ENCODE measurements at places on chromosomes 1 and 21. TPM values are rescaled to one million over a fixed set of nuclear protein-coding genes. Genes with fewer than 3 reads are reported as not detected.

Gene ZNF593OS
- total RNA-seq, result not detected

GRCh38 chr21:17697473-17697872 lies 84.8 kb upstream of the BTG3 start:
- no peak for DNase-seq

Gene NEXN
- 1.4 TPM for total RNA-seq

GRCh38 chr1:97909266-97909665 lies 11.6 kb downstream of the DPYD start:
- DNase-seq, result no peak

Gene ITGB2
- total RNA-seq, result 287 TPM

Gene FAM131C
- total RNA-seq, result 0.32 TPM

- peak; percentile 39 for DNase-seq
Observed at GRCh38 chr1:41242342-41243078, 404 bp upstream of the SCMH1 start.

DNA sequence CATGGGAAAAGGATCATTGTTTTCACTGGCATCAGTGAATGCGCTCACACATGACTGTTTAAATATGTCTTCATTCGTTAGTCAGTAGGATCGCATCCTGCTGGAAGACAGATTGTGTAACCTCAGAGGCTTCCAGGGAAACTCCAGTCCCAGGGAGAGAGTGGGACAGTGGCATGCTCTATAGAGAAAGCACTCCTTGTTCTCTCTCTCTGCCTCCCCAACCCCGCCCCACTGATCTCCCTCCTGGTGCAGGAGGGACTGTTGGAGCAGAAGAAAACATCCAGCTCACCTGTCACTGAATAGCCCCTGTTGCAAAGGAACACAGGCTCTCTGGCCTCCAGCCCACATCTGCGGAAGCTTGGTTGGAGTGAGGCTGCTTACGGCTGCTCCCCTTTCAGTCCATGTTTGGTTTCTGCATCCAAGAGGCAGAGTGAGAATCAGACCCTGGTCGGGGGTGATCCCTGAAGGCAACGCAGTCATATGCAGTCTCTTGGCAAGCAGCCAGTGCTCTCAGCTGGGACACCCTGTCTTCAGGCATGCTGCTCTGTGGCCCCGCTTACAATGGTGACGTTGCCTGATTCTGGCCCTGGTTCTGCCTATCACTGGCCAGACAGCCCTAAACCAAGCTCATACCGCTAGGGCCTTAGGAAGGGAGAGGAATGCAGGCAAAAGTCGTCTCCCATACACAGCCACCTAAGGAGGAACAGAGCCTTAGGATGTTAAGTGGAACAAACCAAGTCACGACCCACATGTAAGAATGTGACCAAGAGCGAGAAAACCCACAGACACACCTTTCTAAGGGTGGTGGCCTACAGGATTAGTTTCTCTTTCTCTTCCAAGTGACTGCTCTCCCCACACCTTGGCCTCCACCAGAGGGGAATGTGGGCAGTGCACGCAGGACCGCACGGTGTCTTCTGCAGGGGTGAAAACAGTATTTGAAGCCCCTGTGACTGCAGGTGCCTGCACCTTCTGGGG lies 39.7 kb downstream of the BACE2 start:
- no peak for DNase-seq

- DNase-seq, result no peak
Observed at GRCh38 chr1:10549904-10550664, 75.3 kb downstream of the PEX14 start.

- no peak for DNase-seq
Observed at GRCh38 chr1:78358165-78358564, 132.6 kb upstream of the PTGFR start.

DNA sequence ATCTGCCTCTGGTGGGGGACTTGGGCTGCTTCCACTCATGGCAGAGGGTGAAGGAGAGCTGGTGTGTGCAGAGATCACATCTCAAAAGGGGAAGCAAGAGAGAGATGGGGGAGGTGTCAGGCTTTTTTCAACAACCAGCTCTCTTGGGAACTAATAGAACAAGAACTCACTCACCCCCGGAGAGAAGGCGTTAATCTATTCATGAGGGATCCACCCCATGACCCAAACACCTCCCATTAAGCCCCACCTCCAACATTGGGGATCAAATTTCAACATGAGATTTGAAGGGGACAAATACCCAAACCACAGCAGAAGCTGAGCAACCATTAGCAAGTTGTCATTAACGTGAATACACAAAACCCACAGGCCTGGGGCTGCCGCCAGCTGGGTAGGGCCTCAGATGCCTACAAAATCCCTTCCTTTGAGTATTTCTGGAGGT lies 12.0 kb upstream of the VWA5B1 start:
- no peak for DNase-seq

- no peak for DNase-seq
Observed at GRCh38 chr1:205502992-205503391, 1.5 kb upstream of the CDK18 start.

- DNase-seq, result no peak
Observed at GRCh38 chr1:232372841-232373440, 257.0 kb downstream of the SIPA1L2 start.

- DNase-seq, result no peak
Observed at GRCh38 chr1:158039380-158039779, 45.9 kb downstream of the KIRREL1 start.

DNA sequence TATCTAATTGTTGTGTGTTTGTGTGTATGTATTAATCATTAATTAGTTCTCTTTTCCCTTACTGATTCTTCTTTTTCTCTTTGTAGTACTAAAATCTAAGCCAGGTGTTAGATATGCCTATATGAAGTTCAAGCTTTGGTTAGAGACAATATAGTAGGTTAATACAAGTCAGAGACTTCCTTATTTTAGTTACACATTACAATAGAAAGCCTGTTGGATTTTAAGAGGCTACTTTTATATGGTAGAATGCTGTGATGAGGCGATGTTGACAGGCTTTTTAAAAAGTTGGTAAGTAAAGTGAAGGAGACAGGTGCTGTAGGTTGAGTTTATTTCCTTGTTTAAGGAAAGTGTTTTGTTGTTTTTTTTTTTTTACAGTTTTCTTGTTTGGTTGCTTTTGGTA lies 45.9 kb downstream of the ADGRL2 start:
- no peak for DNase-seq

DNA sequence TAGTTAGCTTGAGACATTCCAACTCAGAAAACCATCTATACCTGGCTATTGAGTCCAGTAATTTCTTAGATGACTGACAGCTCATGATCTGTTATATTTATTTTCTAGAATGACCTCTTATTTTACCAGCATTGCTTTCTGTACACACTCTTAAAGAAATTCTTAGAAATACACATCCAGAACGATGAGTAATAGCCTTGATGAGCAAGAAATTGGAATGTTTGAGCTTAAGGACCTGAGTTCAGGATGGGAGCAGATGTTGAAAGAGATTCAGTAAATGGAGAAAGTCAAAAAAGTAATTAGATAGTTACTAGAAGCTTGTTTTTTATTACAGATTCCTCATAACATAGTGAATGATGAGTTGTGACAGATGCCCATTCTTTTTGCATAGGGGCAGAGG lies 11.7 kb downstream of the PYHIN1 start:
- no peak for DNase-seq

- peak; percentile 45 for DNase-seq
Observed at GRCh38 chr1:204503122-204503912, 8.7 kb upstream of the PIK3C2B start.

Gene FOXD3
- not detected for total RNA-seq

- no peak for DNase-seq
Observed at GRCh38 chr1:29878501-29878900, 642.2 kb downstream of the PTPRU start.

DNA sequence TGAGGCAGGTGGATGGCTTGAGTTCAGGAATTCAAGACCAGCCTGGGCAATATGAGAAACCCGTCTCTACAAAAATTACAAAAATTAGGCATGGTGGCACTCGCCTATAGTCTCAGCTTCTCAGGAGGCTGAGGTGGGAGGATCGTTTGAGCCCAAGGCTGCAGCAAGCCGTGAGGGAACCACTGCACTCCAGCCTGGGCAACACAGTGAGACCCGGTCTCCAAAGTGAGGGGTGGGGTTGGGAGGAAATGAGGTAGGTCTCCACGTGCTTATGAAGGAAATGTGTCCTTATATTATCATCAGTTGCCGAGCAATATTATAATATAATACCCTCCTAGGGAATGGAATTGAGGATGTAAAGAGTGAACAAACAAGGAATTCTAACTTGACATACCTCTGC lies 2.7 kb downstream of the TMEM50B start:
- DNase-seq, result no peak

Gene AMIGO1
- 2.6 TPM for total RNA-seq

- DNase-seq, result no peak
Observed at GRCh38 chr1:201461645-201462441, 7.1 kb downstream of the PHLDA3 start.

Gene HSPA6
- total RNA-seq, result 0.24 TPM

Gene AIM2
- 37.6 TPM for total RNA-seq

Gene ALPL
- total RNA-seq, result 0.23 TPM
